ENCODE measurements at places on chromosomes 5 and 9.

DNA sequence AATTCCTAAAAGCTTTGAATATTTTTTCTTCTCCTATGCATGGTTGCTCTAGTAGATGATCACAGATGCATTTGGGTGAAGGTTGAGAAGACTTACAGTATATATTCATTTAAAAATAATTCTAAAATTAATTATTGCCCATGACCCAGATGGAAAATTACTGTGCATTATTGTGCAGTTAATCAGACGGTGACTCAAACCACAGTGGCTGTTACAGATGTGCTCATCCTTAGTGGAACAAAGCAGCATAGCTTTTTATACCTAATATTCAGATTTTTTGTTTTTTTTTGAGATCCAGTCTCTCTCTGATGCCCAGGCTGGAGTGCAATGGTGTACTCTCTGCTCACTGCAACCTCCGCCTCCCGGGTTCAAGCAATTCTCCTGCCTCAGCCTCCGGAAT is 10.7 kb downstream of the OR2V1 start:
- DNase-seq = no peak

DNA sequence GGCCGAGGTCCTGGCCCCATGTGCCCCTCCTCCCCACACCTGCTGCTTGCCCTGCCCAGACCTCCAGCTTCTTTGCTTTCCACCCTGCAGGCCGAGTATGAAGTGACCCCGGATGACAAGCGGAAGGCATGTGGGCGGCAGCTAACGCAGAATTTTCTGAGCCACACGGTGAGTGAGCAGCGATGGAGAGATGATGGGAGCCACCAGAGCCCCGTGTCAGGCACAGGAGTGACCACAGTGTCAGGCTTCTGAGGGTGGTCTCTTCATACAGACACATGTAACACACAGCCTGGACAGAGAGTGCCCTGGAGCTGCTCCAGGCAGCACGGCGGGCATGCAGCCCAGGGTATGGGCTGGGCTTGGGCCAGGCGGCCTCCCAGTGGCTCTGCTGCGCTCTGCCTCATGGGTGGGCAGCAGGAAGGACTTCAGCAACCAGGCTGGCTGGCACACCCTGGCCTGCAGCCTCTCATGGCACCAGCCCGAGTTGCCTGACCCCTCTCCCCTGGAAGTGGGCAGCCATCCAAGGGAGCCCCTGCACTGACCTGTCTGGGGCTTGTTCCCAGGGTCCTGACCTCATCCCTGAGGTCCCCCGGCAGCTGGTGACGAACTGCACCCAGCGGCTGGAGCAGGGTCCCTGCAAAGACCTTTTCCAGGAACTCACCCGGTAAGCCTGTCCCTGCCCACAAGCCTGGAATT is 5.8 kb downstream of the GRK6 start:
- no peak for DNase-seq

GRCh38 chr5:8135742-8136141 is 266.8 kb downstream of the MTRR start:
- DNase-seq = no peak

GRCh38 chr9:5749306-5749705 is 83.6 kb downstream of the ERMP1 start:
- DNase-seq = no peak

DNA sequence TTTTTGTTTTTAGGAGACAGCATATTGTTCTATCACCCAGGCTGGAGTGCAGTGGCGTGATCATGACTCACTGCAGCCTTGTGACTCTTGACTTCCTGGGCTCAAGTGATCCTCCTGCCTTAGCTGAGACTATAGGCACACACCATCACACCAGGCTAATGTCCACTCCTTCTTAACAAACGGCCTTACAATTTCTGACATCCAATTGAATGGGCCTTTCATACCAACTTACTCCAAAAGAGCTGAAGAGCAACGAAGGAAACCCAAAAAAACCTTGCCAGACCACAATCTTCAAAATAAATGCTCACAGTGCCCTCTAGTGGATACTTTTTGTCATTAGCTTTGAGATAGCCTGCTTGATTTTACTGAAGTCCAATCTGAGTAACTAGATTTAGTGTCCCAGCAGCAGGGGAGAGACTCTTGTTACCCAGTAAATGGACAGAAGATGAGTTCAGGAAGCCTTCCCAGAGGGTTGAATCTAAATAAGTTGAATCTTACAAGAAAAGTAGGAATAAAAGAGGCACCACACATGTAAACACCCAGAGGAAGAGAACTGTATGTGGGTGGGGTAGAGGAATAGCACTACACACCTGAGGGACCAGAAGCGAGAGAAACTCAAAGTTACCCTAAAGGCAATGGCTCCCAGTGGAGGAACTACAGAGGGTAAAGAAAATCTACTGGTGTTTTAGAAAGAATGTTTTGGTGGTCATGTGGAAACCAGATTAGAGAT is 9.3 kb downstream of the ZNF622 start:
- peak; percentile 55 for DNase-seq

All from GM20000 (cell line).